Dorsolateral prefrontal cortex (tissue), 122 donors: ENCODE measurements at places on chromosomes 7 and 10.

GRCh38 chr10:62433181-62433692 lies 59.1 kb downstream of the ZNF365 start:
- peak; percentile 30 for DNase-seq

- no peak for DNase-seq
Observed at GRCh38 chr10:74113546-74113945, 37.1 kb downstream of the AP3M1 start.

GRCh38 chr10:63666836-63667383 lies 145.7 kb downstream of the REEP3 start:
- DNase-seq: no peak

GRCh38 chr7:106309362-106309761 lies 24.6 kb upstream of the NAMPT start:
- DNase-seq: no peak
